ENCODE measurements at places on chromosomes 5 and 9.

DNA sequence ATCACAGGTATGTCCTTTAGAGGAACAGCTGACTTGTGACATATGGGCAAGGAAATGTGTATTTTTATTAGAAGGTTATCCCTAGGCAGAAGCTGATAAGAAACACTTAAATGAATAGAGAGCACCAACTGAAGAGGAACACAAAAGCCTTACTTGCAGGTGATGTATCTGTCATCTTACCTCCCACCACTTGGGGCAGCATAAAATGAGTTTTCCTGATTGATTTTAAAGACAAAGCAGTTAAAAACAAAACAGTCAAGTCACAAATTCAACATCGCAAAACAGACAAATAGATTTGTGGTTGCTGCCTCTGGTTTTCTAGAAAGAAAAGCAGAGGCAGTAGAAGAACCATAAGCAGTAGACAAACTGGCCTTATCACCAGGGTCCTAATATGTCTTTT, 302.4 kb upstream of the ZNF462 start:
- no peak for DNase-seq

DNA sequence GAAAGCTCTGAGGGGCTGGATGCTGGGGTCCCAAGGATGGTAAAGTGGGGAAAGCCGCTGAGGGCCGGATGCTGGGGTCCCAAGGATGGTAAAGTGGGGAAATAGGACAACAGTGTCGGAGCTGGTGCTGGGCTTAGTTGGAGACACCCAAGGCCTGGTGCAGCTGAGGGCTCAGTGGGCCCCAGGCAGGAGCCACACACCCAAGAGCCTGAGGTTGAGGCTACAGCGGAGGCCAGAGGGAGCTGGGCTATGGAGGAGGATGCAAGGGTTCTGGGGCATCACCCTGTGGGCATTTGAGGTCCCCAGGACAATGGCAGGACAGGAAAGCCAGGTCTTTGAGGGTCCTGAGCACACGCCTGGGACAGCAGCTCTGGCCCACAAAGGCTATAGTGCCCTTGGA, 19.1 kb upstream of the SLC9A3 start:
- DNase-seq: no peak

DNA sequence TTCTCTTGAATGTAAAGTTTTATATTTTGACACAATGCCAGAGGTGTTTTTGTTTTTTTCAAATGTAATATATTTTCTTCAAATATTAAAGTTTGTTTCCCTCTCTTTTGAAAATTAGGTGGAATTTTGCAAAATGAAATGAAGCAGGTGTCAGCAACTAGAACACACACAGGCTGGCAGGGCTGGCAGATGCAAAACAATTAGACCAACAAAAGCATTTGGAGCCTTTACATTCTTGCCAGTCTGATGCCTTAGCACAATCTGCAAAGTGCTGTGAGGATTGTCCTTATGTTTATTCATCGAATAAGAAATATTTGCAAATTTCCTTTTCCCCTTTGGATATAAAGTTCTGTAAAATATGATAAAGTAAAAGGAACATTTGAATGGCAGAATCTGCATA, 1063.9 kb downstream of the CDH9 start:
- DNase-seq: no peak

- DNase-seq: no peak
These were observed 74.5 kb upstream of the MAP1B start for GRCh38 chr5:72032788-72033187.

DNA sequence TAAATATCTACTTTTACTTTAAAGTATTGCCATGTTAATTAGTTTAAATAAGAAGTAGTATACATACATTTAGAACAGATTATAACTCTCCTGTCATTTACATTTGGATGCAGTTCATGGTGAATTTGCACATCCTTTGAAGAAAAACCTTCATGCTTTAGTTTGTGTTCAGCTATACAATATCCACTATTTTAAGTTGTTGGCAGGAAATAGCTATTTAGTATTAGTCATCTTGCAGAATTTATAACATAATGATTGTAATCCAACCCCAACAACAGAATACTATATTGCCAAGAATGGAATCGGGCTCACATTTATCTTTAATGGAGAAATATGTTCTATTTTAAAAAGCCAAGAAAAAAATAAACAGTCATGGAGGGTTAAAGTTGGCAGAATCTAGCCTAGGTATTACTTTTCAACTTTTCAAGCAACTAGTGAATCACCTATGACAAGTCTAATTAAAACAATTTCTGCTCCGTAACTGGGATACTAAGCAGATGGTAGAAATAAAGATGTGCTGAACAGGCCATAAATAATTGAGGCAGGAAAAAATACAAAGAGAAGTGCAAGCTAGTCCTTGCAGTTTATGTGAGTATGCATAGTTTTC, 1170.6 kb upstream of the NUDT12 start:
- DNase-seq: no peak

GRCh38 chr5:59040024-59040803, 457.3 kb downstream of the RAB3C start:
- DNase-seq: no peak

GRCh38 chr5:59770953-59771352, 122.6 kb downstream of the PDE4D start:
- no peak for DNase-seq

- no peak for DNase-seq
These were observed 35.4 kb upstream of the ZNF354A start for GRCh38 chr5:178765753-178766300.

DNA sequence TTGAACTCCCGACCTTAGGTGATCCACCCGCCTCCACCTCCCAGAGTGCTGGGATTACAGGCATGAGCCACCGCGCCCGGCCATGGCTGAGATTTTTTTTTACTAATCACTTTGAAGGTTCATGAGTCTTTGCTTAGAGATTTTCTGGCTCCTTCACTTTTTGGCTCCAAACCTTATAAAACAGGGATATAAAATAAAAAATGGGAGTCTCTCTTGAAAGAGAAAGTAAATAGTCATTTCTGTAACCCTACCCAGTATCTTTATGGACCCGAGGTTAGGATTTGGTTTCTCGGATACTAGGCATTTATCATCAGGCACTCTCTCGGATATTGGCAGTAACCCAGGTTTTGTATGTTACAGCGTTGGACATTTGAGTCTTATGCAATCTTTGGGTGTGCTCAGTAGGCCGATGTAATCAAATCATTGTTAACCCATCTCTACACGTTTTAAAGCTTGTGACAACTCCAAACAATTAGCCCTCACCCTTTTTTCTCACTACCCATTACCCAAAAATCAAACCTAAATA, 25.3 kb downstream of the STXBP1 start:
- no peak for DNase-seq

Data from ACHN (cell line).